ENCODE measurements at places on chromosomes 3 and 15.
A peak's percentile ranks its signal among the peaks of the same experiment; 100 is the strongest.

GRCh38 chr15:68449389-68449788, 17.4 kb upstream of the ITGA11 start:
- no peak for DNase-seq

DNA sequence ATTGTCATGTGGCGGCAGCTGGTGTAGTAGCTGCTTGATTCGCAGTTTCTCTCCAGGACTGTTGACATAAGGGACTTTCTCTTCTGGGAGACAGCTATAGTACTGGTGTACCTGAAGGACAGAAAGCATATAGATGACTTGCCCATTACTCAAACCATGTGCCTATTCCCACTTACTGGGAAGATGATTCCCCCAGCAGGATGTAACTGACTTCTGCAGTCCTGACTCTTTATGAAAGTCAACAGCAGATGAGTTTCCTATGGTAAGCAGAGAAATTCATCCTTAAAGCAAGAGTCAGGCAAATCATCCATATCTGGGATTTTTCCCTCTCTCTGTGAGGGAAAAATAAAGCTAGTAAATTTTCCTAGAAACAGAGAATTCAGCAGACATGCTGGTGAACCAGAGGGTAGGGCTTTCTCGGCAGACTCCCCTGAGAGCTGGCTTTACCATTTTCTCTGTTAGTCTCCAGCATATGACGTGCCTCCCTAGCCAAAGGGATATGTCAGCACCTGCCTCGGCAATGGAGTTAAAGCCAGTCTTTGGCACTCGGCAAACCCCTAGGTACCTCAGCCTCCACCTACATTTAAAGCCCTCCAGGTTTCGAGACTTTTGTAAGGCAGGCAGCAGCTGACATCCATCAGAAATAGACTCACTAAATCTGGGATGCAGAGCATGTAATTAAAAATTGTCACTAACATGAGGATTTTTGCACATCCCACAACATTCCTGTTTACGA, 62.1 kb downstream of the PRICKLE2 start:
- no peak for DNase-seq

- no peak for DNase-seq
Measured at GRCh38 chr3:38094999-38095398, 41.9 kb downstream of the ACAA1 start.

DNA sequence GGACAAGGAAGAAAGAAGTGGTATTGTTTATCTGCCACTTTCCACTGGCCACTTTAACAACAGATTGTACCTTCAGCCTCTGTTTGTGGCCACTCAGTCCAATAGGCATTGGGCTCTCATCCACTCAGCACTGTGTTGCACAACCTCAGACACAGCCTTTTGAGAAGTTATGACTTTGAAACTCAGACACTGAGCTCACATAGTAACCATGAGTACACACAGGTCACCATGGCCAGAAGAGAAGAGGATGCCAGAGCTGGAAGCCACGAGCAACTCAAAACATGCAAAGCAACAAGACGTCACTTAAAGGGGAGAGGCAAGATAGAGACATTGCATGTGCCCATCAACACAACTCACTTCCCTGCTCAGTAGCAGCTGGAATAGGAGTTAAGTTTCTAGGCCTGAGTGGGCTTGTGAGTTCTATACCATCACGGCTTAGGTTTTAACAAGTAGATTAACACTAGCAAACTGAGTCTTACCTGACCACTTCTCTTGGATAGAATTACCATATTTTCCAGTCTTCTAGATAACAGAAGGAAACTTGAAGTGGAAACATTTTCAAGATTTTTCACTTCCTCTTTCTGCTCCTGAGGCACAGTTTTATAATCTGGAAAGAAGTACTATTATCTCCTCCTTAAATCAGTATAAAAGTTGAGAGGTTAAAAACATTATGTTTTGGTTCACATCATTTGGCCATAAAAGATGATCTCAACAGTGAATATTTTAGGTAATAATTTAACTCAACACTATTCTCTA, 103.5 kb downstream of the IMPG2 start:
- DNase-seq, result peak; percentile 9
